ENCODE measurements at places on chromosomes 4 and X. TPM values are rescaled to one million over a fixed set of nuclear protein-coding genes. Genes with fewer than 3 reads are reported as not detected.

Gene NAA11
- total RNA-seq = not detected

DNA sequence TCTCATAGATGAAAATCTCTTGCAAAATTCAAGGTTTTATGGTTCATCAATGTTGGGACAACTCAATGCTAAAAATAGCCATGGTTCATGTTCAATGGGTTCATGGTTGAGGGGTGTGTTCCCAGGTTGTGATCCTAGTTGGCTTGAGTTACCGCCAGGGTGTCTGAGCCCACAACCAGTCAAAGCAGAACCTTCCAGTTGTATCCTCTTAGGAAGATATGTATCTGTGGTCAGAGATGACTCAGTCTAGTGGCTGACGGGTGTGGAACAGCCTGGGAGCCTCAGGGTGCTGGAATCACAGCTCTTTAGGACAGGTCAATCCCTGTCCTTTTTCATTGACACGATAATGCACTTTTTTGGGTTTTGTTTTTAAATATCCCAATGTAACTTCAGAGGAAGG is 192.3 kb upstream of the NR3C2 start:
- DNase-seq = no peak

Gene HSD17B13
- total RNA-seq = 0.16 TPM

DNA sequence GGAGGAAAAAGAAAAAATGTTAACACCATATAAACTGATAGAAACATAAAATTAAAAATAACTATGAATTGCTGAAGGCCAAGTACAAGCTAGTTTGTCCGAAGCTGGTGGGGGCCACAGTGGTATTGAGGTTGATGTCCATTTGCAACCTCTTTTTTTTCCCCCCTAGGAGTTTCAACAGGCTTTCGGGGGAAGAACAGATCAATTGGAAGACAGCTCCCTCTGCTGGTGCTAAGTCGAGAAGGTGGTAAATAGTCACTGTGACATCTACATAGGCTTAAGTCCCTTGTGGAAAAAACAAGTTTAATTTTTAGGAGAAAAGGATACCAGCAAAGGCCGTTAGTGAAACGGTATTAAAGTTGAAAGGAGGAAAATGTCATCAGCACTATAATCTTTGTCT is 115.7 kb upstream of the ZXDA start:
- peak; percentile 50 for DNase-seq

DNA sequence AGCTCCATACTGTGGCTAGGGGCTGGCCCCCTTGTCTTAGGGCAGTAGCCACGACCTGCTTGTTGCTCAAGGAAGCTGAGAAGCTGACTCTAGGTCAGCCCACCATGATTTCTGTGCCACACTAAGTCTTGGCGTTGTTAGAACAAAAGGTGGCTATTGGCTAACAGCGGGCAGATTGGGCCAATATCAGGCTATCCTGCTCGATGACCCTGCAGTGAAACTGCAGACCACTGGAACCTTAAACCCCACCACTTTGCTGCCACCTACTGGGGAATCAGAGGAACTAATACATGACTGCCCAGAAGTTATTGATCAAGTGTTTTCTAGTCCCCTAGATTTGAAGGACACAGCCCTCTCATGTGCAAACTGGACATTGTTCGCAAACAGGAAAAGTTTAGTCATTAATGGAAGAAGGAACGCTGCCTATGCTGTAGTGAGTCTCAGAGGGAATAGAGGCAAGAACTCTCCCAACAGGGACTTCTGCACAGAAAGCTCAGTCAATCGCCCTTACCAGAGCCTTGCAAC is 17.0 kb upstream of the PAPSS1 start:
- peak; percentile 39 for DNase-seq
